Activated CD4-positive, alpha-beta T cell treated with anti-CD3 and anti-CD28 coated beads for 36 hours (primary cell): ENCODE measurements at places on chromosomes 7 and 10. TPM values are rescaled to one million over a fixed set of nuclear protein-coding genes. Genes with fewer than 3 reads are reported as not detected.

DNA sequence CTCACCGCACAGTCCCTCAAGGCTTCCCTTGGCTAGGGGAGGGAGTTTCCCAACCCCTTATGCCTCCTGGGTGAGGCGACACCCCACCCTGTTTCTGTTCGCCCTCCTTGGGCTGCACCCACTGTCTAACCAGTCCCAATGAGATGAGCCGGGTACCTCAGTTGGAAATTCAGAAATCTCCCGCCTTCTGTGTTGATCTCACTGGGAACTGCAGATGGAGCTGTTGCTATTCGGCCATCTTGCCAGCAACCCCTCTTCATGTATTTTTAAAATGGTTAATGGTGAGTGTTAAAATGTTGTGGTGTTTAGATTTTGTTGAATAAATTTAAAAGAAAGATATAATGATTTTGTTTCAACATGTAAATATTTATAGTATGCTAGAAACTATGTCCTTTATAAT lies 22.0 kb downstream of the UMAD1 start:
- no peak for DNase-seq

DNA sequence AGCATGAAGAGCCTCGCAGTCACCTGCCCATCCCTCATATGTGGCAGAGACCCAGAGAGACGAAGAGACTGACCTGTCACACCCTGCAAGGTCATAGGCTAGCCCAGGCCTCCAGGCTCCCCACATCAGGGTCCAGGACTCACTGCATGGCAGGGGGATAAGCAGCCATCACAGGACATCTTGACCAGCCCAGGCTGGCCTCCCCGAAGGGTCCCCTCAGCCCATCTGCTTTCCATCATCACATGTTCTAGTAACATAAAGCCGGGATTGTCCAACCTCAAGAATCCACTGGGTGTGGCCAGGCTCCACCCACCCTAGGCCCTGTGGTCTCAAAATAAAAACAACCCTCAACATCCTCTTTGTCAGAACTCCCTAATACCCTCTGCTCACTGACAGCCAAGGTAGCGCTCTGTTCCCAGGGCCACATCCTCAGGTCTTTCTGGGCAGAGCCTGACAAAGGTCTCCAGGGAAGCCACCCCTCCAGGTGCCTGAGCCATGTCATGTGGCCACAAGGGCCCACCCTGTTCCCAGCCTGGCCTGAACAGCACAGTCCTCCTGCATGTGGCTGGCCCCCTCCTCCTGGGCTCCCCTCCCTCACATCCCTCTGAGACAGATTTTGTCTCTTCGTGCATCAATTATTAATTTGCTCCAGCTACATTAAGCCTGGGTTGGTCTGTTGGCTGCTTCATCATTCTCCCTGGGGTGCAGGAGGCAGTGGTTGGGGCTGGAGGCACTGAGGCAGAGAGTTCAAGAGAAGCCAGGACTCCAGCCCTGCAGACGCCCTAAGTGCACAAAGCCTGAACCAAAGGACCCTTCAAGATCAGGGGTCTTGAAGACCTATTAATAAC lies 131.8 kb upstream of the UNC5B start:
- no peak for DNase-seq

Gene ACBD7
- 2.4 TPM for total RNA-seq

Gene NUTM2A
- 0.64 TPM for total RNA-seq

DNA sequence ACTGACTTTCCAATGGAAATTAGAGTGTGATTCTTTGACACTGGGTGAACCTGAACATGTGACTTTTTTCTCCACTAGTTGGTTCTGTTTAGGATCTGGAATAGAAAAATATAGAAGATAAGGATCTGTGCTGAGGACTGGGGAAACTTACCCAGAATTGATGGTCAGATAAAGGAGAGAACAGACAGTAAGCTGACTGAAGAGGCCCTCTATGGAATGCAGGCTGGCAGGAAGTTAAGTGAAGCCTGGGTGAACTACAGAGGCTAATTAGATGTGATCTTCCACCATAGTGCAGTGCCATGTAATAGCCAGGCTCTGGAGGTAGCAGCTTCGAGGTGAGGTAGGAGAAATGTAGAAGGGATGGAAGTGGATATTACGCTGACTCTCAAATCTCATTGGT lies 455.3 kb downstream of the PLXDC2 start:
- no peak for DNase-seq

DNA sequence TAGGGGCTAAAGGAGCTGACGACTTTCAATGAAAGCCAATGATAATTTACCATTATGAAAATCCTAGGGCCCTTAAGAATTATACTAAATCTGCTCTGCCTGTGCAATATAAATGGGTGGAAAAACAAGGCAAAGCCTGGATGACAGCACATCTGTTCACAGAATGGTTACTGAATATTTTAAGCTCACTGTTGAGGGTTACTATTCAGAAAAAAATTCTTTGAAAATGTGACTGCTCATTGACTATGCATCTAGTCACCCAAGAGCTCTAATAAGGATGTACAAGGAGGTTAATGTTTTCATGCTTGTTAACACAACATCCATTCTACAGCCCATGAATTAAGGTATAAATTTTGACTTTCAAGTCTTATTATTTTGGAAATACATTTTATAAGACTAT lies 8.9 kb downstream of the DKK1 start:
- DNase-seq = no peak

- no peak for DNase-seq
Observed at GRCh38 chr10:66852811-66853210, 73.0 kb upstream of the LRRTM3 start.

DNA sequence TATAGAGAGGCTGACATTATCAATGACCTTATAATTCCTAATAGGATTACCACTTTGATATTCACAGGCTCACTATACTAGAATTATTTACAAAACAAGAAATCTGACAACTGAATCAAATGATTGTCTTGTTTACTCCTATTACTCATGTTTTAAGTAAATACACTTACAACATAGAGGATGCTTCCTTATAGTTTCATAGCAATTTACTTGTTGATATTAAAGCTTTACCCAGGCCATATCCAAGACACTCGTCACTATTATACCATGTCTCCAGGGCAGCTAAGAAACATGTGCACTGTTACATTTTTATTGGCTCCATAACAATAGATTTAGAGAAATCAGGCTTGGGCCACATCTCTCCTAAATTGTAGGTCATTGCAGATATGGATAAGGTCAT lies 276.9 kb downstream of the HGF start:
- no peak for DNase-seq

DNA sequence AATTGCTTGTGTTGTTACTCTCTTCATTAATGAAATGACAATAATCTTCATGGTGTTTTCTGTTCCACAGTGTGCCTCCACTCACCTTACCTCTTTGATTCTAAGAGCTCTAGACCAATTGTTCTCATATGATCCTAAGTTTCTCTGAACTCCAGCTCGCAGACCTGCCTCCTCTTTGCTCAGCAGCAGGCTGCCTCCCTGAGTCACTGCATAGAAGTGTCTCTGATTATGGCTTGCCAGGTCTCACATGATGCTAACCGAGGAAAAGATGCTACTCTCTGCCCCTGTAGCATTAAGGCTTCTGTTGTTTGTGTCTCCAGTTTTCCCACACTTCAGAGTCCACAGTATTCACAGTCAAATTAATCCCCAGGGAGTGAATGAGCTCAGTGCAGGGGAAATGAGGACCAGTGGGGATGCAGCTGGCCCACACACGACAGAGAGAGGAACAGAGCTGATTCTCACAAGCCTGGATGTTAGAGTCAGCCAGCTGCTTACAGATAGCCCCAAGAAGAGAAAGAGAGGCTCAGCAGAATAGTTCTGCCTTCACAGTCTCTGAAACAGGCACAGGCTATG lies 145.9 kb upstream of the EGR2 start:
- no peak for DNase-seq

GRCh38 chr10:110141871-110142635 lies 65.4 kb upstream of the MXI1 start:
- no peak for DNase-seq

Gene ERVW-1
- total RNA-seq = not detected

Gene CFAP58
- total RNA-seq = 0.60 TPM
